Fibroblast of skin of back (primary cell): ENCODE measurements at places on chromosomes 3 and 15.

DNA sequence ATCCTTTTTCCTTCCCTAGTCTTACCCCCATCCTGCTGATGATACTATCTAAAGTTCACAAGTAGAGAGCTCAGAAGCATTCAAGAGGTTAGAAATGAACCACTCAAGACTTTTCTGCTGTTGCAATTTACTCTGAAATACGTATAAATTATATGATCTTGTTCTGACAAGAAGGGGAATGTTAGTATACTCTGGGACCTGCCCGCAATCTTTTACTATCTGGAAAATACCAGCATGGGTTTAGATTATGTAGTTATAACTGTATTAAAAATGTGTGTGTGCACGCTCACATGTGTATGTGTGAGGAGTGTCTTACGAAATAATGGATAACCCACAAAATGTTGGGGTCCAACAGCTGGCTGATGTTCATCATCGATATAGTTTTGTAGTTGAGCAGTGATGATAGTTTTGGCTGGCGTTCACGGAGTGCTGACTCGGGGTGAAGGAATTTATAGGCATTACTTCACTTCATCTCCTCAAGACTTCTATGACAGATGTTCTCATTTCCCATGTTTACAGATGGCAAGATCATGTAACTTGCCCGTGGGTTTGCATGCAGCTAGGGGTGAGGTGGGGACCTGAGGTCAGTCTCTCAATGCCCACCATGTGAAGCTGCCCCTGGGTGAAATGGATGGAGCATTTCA, 297.5 kb upstream of the LYSMD4 start:
- peak; percentile 42 for DNase-seq

GRCh38 chr3:121835465-121835801, 424 bp downstream of the EAF2 start:
- peak; percentile 3 for DNase-seq

DNA sequence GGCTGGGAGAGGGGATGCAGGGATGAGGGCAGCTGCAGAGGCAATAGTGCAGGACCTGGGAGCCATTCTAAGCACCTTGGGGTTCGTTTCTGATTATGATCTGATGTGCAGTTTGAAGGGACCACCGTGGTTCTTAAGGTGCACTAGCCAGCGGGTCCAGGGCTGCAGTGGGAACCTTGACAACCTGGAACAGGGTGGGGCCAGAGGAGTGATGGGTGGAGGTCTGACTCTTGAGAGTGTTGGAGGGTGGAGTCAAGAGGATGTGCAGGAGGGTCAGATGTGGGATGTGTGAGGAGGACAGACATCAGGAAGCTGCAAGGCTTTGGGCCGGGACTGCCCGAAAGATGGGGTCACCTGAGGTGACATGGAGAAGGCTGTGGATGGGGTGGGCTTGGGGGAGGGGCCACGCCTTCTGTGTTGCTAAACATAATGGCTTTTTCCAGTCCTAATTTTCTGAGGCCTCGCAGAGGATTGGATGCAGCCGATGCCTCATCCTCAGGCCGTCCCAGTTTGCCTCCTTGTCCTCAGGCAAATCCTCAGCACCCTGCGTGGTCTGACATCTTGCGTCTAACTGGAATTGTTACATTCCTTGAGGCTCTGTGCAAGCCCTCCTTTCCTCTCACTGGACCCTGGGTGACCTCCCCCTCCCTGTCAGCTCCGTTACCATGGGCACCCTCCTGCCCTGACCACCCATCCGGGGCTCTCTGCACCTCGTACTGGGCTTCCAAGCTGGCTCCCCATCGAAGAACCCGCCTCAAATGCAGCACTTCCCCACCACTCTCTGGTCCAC, 61.4 kb upstream of the TRPM1 start:
- no peak for DNase-seq

DNA sequence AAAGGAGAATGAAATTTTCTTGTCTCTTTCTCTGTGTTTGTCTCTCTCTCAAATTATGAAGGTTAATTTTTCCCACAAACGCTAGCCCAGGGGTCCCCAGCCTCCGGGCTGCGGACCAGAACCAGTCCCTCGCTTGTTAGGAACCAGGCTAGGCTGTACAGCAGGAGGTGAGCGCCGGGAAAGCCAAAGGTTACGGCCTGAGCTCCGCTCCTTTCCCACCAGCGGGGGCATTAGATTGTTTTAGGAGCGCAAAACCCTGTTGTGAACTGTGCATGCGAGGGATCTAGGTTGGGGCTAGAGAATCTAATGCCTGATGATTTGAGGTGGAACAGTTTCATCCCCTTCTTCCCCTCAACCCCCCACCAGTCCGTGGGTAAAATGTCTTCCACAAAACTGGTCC, 74.7 kb upstream of the ZNF385D start:
- DNase-seq, result no peak

DNA sequence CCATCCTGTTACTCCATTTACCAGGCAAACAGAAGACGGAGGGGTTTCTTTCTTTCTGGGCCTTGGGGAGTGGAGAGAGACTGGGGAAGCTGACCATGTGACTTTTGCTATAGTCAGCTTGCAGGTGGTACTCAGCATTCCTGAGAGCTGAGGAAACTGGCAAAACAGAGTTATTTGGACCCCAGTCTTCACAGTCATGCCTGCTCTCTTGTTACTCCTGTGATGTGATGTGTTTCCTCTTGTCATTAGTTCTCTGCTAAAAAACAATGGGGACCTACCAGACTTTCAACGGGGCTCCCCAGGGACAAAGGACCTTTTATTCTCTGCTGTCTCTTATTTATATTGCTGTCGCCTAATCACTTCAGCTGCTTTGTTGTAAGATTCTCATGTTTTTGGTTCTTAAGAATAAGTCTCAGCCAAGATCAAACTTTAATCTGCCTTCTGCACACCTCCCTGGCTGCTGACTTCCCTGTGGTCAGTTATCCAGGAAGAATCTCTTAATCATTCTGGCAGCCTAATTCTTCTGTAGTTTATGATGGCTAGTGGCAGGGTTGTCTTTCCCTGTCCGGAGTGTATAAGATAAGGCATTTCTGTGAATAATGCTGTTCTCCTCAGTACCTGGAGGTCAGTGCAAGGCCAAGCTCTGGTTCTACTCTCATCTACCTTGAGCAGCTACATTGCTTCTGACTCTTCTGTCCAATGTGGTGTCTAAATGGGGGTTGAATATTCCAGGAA, 8.8 kb downstream of the STARD9 start:
- DNase-seq, result peak; percentile 38

DNA sequence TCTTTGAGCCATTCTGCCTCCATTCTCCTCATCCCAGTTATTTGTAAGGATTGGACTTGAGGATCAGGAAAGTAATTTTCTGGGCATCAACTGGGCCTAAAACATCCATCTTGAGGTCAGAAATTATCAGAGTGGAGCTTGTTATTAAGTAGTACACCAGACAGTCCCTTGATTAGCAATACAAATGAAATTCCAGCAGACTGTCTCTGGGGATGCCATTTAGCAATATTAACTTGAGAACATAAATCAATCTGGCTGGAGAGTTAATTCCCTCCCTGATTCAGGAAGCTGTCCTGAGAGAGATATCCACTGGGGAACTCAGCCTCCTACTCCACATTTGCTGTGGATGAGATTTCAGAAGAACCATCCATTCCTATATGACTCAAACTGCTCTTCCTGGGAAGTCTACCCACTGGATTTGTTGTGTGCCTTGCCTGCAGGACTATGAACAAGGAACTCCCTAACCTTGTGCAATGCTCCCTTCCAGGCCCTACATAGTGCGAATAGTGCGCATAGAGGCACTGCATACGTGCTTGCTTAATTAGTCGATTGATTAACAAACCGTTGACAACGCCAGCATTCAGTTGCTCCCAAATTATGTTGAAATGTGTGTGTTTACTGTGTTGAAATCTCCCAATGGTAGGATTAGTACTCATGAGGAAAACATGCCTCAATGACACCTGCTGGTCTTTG, 36.1 kb upstream of the MTMR14 start:
- no peak for DNase-seq

DNA sequence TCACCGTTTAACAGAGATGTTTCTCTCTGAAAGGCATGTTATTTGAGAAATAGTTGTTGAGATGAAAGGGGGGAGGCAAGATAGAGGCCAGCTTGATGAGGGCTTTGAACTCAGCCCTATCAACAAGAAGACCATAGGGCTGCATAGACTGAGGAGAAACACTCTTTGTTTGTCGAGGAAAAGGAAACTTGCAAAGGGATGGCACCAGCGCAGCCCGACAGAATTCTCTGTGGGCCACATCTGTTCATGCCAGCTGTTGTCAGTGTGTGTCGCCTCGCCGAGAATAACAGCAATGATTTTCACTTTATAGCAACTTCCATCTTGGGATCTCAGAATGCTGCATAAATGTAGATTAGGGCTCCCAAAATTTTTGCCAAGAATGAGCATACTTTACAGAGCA, 478.3 kb upstream of the TPRG1 start:
- no peak for DNase-seq

DNA sequence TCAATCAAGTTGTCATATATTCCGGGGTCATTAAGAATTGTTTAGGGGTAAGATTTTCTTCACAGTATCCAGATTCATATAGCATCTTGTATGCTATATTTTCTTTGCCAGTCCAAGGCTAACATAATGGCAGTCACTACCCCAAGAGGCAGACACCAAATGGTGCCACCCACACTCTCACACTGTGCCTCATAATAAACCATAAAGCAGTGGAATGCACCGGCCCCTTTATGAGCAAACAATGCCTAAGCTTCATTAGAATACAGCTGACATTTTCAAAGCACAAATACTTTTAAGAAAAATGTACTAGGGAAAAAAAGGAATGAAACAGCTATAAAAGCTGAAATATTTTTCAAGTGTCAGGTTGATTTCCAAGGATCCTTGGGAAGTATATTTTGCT, 121.6 kb downstream of the TFDP2 start:
- DNase-seq, result peak; percentile 41

DNA sequence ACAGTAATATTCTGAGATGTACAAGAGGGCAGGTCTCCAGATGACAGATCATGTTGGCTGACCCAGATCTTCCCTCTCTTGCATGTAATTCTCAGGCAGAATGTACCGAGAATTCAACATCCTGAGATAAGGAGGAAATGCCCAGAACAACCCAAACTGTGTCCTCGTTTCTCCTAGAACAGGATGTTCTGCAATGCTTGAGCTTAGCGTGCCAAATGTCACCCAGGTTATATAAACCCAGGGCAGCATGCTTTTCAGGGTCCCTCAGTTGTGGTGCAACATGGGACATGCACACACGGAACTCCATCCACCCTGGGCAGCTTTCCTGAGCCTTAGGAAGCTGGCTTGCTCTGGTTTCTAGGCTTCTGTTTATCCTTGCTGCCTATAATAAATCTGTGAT, 102.1 kb upstream of the CMC1 start:
- no peak for DNase-seq

- DNase-seq, result no peak
These were observed 34.5 kb downstream of the PSTPIP1 start for GRCh38 chr15:77029166-77030047.

- no peak for DNase-seq
These were observed 333.2 kb upstream of the UMPS start for GRCh38 chr3:124397088-124397487.

DNA sequence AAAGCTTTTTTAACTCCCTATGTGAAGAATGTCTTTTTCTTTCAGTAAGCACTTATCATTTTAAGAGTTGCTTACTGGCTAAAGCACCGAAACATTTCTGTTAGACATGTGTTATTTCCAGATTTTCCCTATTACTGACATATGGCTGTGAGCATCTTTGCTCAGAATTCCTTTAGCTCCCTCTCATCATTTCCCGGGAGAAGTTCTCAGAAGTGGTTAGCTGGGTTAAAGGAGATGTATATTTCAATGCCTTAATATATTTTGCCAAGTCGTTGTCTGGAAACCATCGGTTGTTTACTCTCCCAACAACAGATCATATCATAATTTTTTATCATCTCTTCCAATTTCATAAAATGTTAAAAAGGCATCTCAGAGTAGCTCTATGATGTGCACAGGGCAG, 396.5 kb downstream of the OCA2 start:
- DNase-seq, result peak; percentile 23

GRCh38 chr3:196620161-196620604, 19.3 kb upstream of the NRROS start:
- DNase-seq, result no peak

GRCh38 chr15:36130641-36131310, 448.6 kb upstream of the CDIN1 start:
- peak; percentile 40 for DNase-seq

DNA sequence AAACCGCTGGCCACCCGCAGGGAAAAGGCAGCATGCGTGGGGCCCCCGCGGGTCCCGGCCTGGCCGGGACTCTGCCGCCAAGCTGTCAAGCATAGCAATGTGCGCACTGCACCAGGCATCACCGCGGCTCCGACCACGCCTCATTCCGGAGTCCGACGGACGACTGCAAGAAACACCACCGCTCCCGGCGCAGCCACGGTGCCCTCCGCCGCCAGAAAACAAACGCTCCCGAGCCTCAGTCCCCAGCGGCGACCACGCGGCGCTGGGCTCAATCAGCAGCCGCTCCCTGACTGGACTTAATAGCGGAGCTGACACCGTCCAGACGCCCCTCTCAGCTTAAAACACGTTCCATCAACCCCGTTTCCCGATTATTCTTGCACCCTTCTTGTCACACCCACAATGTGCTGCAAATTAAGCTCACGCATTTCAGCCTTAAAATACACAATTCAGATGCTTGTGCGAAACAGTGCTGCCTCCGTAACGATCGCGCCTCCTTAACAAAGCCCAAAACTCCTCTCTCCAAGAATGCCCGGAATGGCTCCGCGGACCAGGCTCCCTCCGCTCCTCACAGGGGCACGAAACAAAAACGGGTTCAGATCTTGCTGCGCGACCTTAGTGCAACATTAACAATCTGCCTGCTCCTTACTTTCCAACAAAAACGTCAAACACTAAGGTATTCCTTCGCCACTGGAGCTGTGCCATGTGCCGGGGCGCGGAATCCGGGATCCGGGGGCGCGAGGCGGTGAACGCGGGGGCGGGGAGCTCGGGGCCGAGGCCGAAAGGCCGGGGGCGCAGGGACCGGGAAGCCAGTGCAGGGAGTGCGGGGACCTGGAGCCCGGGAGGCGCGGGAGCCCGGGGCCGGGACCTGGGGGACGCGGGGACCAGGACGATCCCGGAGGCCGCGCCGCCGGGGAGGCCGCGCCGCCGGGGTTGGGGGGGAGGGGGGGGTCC, 655 bp downstream of the CYFIP1 start:
- peak; percentile 55 for DNase-seq

DNA sequence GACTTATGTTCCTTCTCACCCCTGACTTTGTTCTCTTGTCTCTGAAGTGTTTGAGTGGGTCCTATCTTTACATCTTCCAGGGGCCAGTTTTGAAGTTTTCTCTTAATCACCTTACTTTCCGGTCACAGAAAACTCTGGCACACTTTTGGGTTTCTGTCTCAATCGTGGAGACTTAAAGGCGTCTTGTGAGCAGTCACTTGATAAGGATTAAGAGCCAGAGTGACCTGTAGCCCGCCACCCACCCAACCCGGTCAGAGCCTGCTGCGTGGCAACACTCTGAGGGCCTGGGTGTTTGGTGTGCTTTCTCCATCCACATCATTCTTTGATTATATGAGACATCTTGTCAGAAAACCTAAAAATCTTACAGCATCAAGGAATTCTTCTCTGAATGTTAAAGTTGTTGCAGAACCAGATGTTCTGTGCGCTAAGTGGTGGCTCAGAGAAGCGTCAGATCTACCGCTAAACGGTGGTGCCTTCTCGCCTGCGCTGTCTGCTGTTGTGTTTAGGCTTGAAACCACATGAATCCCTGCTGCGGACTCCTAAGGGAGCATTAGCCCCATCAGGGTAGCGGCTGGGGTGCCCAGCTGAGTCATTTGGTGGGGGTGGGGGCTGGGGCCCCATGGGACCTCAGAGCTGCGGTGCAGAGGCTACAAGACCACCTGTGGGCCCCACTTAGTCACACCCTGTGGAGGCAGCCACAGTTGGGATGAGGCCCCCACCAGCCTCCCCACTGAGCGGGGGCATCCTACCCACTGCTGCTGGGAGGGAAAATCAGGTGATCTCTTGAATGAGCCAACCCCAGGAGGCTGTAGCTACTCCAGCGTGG, 158.7 kb upstream of the BHLHE40 start:
- DNase-seq, result no peak
